Vagina (tissue), 2 donors: ENCODE measurements at places on chromosomes 3 and 15.
A peak's percentile ranks its signal among the peaks of the same experiment; 100 is the strongest.

GRCh38 chr15:100726421-100727190 is 124.2 kb downstream of the ASB7 start:
- DNase-seq = peak; percentile 82

DNA sequence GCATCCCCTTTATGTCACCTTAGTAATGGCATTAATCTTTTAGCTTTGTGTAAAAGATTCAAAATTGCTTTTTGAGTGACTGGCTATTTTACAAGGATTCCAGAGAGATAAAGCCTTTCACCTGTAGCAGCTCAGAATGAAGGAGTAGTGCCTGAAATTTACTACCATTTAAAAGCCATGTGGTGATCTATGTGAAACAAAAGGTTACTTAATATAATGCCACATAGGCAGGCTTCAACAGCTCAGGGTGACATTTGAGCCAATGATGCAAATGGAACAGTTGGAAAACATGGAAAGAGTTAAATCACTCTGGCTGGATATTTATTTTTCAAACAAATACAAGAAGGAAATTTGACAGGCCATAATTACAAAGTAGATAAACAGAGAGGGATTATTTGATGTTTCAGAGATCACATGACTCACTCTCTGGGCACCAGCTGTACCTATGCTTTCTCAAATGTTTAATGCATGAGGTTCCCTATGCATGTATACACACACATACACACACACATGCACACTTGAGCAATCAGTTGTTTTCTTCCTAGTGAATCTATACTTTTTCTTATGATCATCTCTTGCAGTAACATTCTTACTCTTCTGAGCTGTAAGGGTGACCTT is 171.5 kb downstream of the ZMAT3 start:
- DNase-seq = no peak

DNA sequence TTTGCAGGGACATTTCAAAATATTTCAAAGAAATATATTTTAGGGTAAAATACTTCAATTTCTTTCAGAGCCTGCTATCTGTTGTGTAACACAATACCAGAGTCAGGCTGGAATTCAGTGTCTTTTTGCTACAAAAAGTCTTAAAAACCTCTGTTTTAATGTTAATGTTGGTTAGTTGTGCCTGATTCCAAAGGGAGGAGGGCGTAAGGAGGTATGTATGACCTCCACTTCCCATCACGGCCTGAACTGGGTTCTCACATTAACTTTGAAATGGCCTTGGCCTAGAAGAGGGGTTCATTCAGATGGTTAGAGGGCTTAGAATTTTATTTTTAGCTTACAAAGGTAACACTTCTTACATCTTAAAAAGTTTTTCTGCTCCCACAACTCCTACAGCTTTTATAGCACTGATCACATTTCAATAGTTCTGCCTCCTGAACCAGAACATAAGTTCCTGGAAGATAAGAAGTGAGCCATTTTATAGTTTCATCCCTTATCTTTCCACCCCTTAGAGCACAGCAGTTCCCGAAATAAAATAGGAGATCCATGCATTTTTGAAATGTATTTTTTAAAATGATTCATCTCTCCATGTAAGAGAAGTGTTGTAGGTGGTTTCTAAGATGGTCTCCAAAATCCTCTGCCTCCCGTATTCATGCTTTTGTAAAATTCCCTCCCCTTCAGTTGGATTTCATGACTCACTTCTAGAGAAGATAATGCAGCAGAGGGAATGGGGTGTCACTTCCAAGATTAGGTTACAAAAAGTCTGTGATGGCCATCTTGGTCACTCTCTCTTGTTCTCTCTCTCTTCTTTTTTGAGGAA is 543.1 kb upstream of the NECTIN3 start:
- no peak for DNase-seq

- DNase-seq = no peak
Observed at GRCh38 chr3:5162102-5162501, 25.4 kb upstream of the EDEM1 start.

GRCh38 chr15:66772604-66773128 is 70.6 kb downstream of the SMAD6 start:
- no peak for DNase-seq

- DNase-seq = no peak
Observed at GRCh38 chr3:114571363-114571762, 277.5 kb downstream of the TIGIT start.

- no peak for DNase-seq
Observed at GRCh38 chr15:41279535-41280283, 48.6 kb downstream of the CHP1 start.

DNA sequence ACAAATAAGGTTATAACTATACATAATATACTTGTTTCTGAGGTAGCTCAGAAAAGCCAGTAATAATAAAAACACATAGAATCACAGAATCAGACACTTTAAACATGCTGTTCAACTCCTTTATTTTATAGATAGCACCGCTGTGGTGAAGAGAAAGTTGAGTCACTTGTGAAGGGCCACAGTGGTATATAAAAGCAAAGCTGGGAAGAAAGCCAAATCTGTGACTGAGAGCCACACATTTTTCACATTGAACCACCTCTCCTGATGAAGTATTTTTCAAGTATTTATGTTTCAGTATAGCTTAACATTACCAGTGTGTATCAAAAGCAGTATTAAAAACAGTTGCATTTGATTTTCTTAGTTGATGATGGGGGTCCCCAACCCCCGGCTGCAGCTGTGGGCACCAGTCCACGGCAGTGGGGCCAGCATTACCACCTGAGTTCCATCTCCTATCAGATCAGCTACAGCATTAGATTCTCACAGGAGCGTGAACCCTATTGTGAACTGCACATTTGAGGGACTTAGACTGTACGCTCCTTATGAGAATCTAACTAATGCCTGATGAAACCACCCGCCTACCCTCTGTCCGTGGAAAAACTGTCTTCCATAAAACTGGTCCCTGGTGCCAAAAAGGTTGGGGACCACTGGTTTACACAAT is 46.2 kb downstream of the TBL1XR1 start:
- no peak for DNase-seq

GRCh38 chr3:81726132-81726531 is 35.3 kb downstream of the GBE1 start:
- no peak for DNase-seq

DNA sequence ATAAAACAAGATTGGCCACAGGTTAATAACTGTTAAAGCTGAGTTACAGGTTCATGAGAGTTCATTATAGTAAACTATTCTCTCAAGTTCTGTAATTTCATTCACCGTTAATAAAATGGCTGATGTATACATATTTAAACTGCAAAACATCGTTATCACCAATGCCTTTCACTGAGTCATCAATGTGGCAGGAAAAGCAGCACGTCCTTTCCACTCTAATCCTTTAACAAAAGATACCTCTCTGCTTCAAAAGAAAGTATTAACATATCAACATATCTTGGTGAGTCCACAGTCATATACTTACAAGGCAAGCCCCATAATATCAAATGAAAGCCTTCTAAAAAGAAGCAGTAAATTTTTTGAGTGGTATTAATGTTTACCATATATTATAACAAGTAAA is 54.5 kb downstream of the UACA start:
- DNase-seq = no peak

DNA sequence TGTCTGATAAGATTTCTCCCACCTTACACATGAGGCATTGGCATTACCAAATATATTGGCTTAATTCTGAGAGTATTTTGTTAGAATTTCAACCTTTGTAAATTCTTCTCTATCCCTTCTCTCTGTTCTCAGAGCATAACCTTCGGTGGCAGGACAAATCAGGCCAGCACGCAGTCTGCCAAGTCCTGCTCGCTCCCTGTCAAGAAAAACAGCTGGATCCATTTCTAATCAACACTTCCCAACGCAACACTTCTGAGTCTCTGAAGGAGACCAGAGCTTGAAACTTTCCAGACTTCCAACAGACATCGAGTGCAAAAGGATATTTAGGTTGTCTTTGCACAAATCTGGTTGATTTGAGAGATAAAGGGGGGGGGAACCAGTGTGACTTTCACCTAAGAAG is 125.7 kb downstream of the SV2B start:
- no peak for DNase-seq
